Mesangial cell (primary cell): ENCODE measurements at places on chromosomes 3 and 15. TPM values are rescaled to one million over a fixed set of nuclear protein-coding genes. Genes with fewer than 3 reads are reported as not detected.

ADAMTS9 gene
- 5.4 and 20.3 TPM in 2 replicates for total RNA-seq

C3orf20 gene
- total RNA-seq, result not detected in 2 replicates

LIPH gene
- total RNA-seq, result 0.13 TPM in 1 of 2 replicates, not detected in the other

ALS2CL gene
- 3.3 and 7.7 TPM in 2 replicates for total RNA-seq
